AG10803 (cell line): ENCODE measurements at places on chromosomes 1 and 21.

GRCh38 chr21:31450980-31451379, 106.9 kb upstream of the TIAM1 start:
- no peak for DNase-seq

DNA sequence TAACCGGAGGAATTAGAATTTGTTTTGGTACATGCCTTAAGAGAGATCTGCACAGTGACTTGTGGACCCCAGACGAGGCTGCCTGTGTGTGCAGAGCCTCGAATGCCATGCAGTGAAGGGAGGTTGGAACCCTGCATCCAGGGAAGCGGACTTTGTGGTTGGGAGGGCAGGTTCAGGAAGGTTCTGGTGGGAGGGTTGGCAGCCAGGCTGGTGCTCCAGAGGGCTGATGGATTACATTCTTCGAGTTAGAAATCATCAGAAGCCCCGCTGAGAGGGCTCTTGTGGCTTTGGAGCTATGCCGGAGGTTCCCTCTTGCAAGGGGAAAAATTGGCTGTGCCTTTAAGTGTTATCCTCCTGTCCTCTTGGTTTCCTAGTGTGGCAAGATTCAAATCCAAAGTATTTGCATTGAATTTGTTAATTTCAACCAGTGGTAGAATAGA, 21.1 kb downstream of the ROR1 start:
- DNase-seq, result peak; percentile 25

GRCh38 chr1:147821883-147822282, 61.5 kb upstream of the GJA5 start:
- peak; percentile 68 for DNase-seq

GRCh38 chr21:39675993-39676661, 63.4 kb downstream of the B3GALT5 start:
- DNase-seq, result peak; percentile 51

- DNase-seq, result no peak
Observed at GRCh38 chr21:38956856-38957571, 151.3 kb downstream of the ETS2 start.

- DNase-seq, result no peak
Observed at GRCh38 chr1:114324662-114324965, 170.9 kb upstream of the SYT6 start.

DNA sequence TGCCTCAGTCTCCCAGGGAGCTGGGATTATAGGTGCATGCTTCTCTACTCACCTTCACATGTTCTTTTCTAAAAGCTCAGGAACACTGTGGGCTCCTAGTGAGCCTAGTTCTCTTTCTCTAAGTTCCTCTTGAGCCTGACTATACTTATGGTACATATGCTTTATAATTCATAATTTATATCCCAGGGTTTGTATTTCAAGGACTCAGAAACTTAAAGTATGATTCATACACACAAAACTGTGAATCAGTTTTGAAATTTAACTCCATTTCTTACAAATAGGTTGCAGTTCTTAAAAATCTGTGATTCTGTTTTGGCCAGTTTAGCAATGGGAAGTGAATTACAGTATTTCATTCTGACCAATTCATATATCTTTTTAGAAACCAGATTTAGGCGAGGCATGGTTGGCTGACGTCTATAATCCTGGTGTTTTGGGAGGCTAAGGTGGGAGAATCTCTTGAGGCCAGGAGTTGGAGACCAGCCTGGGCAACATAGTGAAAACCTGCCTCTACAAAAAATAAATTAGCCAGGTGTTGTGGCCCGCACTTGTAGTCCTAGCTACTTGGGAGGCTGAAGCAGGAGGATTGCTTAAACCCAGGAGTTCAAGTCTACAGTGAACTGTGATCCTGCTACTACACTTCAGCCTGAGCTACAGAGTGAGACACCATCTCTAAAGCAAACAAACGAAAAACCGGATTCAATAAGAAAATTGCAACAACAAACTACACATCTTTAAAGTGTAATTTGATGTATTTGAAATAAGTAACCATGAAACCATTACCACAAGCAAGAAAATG, 15.6 kb downstream of the RASAL2 start:
- no peak for DNase-seq

DNA sequence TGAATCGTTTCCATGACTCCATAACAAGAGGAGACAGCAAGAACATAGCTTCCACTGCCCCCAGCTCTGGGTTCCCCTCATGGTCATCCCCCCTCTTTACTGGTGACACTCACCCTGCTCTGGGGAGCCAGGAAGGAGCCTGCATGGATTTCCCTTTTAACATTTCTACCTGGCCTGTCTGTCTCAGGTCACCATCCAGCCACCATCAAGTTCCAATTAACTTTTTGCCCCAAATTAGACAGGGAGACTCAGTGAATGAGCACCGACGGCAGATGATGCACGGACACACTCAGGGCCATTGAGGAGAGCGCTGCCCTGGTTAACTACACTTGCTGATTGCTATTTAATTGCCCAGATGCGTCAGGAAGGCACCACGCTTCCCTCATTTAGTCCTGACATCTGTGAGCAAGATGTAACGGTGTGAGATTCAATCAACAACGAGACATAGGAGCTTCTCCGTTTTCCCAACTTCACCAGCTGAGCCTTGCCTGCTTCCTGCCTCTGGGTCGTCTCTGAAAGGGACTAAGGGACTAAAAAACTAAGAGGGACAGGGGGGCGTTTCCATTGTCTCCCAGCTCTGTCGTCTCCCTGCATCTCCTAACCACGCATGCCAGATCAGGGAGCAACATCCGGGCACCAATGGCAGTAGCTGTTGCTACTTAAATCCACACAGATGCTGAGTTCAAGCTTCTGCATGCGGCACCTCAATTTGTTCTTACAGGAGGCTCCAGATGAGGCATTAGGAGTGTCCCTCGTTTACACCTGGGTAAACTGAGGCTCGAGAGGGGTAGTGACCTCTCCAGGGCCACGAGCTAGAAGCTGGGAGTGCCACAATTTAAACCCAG, 426.7 kb downstream of the NPHP4 start:
- no peak for DNase-seq

DNA sequence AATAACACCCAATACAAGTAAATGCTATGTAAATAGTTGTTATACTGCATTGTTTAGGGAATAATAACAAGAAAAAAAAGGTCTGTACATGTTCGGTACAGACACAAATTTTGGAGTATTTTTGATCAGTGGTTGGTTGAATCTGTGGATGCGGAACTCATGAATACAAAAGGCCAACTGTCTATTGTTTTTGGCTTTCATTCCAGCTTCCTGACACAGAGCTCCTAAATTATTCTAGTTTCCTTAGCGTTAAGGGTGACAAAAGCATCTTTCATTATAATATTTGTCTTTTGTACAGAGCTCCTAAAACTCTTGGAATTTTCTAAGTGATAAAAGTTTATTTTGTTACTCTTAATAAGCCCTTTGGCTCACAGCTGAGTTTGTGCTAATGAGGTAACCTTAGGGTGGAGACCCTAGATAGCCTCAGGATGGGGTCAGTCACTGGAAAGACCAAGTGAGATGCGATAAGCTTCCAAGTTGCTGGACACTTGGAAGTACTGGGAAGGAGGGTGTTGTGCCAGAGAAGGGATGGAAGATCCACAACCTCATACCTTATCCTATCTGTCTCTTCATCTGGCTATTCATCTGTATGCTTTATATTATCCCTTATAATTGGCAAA, 57.4 kb upstream of the PRRC2C start:
- no peak for DNase-seq
